ENCODE measurements at places on chromosomes 2 and 18.

DNA sequence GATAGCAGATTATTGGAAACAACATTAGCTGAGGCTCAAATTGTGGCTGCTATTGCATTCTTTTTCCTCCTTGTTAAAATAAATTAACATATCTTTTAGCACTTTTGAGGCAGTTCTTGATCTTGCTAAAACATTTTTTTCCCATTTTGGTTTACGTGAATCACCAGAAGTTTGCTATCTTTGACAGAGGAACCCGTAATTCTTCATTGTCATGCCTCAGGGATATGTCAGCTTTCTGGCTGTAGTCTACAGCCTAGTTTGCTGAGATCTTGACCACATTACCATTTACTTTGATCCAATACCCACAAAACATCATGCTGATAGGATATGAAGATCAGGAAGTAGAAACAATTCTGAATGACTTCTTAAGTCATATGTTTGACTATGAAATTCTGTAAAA is 25.1 kb upstream of the FANCL start:
- DNase-seq = no peak

DNA sequence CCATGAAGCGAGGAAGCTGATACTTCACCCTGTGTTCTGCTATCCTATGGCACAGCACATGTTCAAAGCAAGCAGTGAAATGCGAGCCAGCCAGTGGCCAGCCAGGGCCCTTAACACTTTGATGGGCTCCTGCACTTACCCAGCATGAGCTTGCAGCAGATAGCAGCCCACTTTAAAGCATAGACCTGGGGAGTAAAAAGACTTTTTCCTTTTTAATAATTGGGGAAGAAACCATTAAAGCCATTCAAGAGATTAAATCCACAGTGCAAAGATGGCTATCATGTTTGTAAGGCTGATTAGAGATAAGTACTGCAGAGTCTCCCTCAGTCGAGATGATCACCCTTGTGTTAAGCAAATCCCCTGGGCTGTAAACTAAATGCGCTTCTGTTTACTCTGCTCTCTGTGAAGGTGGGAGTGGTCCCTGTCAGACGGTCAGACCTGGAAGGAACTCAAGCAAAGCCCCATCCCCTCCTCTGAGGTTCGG is 15.7 kb downstream of the CCBE1 start:
- DNase-seq = no peak

DNA sequence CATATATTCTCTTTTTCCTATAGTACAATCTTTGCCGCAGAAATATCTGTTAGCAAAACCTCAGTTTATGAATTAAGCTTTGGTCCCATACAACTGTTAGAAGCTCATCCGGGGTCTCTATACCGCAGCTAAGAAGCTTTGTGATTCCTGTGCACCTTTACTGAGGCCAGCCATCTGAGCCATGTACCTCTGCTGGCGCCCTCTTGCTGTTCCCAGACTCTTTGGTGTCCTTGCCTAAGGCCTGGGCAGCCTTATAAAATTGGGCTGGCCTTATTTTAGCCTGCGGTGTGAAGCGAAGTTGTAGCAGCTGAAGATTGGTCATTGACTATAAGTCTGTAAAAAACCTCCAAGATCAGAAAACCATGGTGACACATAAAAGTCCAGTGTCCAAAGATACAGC is 1135.1 kb upstream of the CHAC2 start:
- DNase-seq = no peak

- DNase-seq = peak; percentile 33
Measured at GRCh38 chr2:14635391-14635871, 2.9 kb downstream of the LRATD1 start.

GRCh38 chr2:7352191-7352590 is 435.0 kb downstream of the RNF144A start:
- DNase-seq = no peak

All from HS-5 (cell line).